ENCODE measurements at places on chromosomes 1 and 21.

DNA sequence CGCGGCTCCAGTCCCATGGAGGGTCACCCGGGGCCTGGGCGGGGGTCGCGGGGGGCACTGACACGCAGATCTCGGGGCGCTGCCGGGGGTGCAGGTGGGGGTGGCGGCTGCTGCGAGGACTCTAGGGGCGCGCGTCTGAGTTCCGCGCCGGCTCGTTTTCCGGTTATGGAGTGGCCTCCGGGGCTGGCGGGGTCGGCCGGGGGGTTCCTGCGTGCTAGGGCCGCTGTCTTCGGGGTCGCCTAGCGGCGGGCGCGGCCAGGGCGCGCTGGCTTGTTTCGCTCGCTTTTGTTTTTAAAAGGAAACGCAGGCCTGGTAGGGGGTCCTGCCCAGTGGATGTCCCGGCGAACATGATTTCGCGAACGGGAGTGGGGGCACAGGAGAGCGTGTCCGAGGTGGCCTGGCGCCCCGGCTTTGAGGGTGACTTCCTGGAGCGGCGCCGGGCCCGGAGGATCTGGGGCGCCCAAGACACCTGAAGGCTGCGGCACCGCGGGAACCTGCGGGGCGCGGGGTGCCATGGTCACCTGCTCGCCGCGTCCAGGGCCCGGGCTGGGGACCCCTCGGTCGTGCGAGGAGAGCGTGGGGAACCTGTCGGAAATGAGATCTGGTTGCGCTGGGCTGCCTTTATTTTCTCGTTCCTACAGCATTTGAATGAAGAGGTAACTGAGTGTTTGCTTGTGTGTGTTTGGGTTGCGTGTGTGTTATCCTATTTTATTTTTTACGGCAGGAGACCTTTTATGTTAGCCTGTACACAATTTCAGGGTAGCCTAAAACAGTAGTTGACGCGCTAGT, 618 bp downstream of the ETS2 start:
- DNase-seq = no peak

GRCh38 chr1:36175137-36176095, 19.5 kb downstream of the MAP7D1 start:
- no peak for DNase-seq

DNA sequence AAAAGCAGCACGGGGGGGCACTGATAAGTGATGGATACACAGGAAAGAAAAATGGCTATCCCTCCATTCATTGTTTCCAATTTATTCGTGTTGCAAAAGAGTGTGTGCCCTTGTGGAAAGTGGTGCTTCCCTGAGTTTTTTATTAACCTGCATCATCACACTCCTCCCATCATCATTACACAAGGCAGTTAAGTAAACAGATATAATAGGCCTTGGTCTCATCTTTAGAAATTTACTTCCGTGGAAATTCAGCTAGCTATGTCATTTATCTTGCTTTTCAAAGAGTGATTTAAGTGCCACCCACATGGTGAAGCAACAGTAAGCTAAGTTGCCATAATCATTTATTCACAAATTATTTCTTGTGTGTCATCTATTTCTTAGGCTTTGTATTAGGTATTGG, 473.3 kb downstream of the NEGR1 start:
- no peak for DNase-seq

DNA sequence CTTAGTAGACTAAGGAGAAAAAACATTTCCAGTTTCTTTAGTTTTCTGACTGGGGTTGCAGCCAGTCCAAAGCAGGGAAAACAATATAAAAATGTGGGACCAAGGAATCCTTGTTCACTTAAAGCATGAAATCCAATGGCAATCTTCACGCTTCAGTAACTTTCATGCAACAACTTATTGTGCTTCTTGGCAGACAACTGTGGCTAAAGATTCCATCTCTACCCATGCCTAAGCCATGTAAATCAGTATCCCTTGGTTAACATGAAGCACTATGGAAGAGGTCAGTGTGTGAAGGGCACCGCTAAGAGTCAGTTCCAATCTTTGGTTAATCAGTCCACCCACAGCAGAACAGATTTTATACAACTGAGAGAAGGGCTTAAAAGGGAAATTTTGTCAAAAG, 201.8 kb upstream of the GREM2 start:
- no peak for DNase-seq

GRCh38 chr1:180908074-180908765, 4.5 kb upstream of the KIAA1614 start:
- DNase-seq = no peak

- no peak for DNase-seq
Measured at GRCh38 chr1:160739098-160739511, at the start of gene SLAMF7. TSS of gene SLAMF7 (plus strand) at chr1:160739247. CDS start at chr1:160739302, 55 bp downstream.

- no peak for DNase-seq
Measured at GRCh38 chr1:212291505-212292134, 6.4 kb downstream of the PPP2R5A start.

- no peak for DNase-seq
Measured at GRCh38 chr1:5500541-5500940, 491.7 kb downstream of the NPHP4 start.

DNA sequence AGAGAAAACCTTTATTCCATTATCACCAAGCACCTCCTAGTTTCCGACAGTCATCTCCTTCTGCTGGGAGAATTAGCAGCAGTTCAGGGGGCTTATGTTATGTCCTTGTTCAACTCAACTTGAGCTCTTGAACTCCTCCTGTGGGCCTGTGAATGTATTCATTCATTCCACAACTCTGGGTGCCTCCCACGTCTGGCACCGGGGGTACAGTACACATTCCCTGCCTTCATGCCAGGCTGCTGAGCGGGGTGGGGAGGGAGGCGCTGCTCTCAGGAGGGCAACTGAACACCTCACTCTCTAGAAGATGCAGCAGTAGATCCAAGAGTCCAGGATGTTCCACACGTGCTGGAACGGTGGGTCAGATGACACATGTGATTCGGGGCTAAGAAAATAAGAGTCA, 4.3 kb upstream of the MX2 start:
- no peak for DNase-seq

DNA sequence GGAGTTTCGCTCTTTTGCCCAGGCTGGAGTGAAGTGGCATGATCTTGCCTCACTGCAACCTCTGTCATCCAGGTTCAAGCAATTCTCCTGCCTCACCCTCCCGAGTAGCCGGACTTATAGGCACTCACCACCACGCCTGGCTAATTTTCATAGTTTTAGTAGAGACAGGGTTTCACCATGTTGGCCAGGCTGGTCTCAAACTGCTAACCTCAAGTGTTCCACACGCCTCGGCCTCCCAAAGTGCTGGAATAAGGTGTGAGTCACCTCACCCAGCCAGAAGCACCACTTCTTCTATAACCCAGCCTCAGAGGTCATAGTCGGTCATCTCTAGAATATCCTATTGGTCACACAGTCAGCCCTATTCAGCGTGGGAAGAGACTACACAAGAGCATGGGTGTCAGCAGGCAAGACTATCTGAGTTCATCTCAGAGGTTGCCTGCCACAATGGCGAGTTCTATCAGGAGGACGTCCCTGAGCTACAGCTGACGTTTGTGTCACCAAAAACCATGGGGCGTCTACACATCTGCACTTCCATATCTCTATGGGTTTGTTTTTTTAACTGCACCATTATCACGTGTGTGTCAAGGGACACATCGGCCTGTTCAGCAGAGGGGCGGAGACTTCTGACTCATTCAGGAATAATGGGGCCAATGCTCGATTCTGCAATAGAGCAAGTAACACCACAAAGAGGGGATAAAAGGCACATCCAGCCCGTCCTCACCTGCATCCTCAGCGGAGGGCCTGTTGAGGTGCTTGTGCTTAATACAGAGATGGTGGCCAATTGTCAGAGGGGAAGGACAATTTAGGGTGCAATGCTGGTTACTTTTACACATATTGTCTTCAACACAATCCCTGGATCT, 256.3 kb upstream of the IRF2BP2 start:
- no peak for DNase-seq

GRCh38 chr21:46017695-46018094, 36.1 kb downstream of the COL6A1 start:
- no peak for DNase-seq

GRCh38 chr21:45836268-45836655, 145.3 kb upstream of the COL6A1 start:
- DNase-seq = no peak

All from stimulated activated CD8-positive, alpha-beta memory T cell treated with anti-CD3 and anti-CD28 coated beads, Interleukin-12 subunit alpha, Interleukin-12 subunit beta, amount 100 ng/mL, for 1 hour (primary cell).